ENCODE measurements at places on chromosomes 7 and 10. TPM values are rescaled to one million over a fixed set of nuclear protein-coding genes. Genes with fewer than 3 reads are reported as not detected.

Gene HOXA3
- total RNA-seq: 1.4 TPM

Gene CYP26C1
- total RNA-seq: 0.32 TPM

Gene CC2D2B
- total RNA-seq: 0.32 TPM

Gene MSMB
- total RNA-seq: not detected

Gene DNA2
- 15.2 TPM for total RNA-seq

Gene EPHA1
- not detected for total RNA-seq

Gene ALOX5
- total RNA-seq: 0.15 TPM

Gene OR13A1
- total RNA-seq: not detected

Gene VKORC1L1
- total RNA-seq: 16.2 TPM

Gene UPK3B
- not detected for total RNA-seq

Gene RALA
- 113 TPM for total RNA-seq
